ENCODE measurements at places on chromosomes 4 and X.
A peak's percentile ranks its signal among the peaks of the same experiment; 100 is the strongest.

DNA sequence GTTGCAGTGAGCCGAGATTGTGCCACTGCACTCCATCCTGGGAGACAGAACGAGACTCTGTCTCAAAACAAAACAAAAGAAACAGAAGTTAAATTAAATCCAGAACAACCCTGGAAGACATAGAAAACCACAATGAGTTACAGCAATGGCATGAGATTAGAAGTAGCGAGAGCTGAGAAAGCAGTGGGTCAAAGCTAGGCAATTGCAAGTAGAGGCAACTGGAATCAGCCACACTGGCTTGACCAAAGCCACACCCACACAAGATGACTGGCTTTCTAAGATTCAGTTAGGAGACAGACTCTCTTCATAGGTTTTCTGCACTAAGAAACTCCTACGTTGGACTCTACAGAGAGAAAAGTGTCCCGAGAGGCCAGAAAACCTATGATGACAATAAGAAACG, 443.0 kb downstream of the GPM6A start:
- no peak for DNase-seq

- no peak for DNase-seq
Observed at GRCh38 chr4:129264008-129264657, 168.2 kb downstream of the C4orf33 start.

DNA sequence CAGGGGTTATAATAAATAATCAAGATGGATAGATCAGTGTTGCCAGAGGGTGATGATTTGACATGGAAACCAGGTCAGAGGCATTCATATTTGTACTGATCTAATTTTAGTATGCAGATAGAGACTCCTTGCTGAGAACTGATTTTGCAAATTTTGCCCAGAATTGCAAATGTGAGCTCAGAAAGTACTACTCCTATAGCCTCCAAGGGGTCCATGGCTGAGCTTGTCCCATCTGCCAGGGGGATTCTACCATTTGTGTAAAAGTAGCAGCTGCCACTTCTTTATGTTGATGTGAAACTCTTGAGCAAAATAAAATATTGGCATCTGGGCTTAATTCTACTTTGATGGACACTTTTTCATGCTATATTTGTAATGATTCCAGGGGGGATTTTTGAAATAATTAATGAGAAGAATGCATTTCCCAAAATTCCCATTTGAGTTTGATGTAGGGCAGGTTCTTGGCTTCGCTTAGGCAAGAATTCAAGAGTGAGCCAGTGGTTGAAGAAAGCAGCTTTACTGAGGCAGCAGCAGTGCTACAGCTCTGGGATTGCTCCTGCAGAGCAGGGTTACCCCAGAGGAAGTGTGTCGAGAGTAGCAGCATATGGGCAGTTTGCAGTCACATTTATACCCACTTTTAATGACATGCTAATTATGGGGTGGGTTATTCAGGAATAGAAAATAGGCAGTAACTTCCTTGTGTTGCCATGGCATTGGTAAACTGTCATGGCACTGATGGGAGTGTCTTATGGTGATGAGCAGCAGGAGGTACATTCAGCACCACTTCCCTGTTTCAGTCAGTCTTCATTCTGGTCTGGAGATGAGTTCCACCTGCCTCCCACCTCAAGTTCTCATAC, 38.7 kb upstream of the DCLK2 start:
- DNase-seq = no peak

DNA sequence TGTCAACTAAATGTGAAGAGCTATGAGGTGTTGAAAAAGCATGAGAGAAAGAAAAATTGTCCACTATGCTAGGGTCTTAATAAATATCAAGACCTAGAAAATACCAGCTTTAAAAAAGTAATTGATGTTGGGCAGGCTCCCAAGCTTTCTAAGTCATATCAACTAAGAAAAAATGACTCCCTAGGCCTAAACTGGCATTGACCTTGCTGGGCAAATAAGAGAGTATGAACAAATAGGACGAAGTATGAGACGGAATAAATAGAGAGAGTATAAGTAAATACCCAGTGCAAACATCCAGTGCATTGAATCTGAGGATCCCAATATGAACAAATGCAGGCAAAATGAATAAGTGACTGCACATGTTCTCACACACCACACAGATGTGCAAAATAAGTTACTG, 3.2 kb downstream of the KDR start:
- no peak for DNase-seq

- DNase-seq = no peak
Observed at GRCh38 chr4:84669201-84669600, 86.3 kb downstream of the CDS1 start.

DNA sequence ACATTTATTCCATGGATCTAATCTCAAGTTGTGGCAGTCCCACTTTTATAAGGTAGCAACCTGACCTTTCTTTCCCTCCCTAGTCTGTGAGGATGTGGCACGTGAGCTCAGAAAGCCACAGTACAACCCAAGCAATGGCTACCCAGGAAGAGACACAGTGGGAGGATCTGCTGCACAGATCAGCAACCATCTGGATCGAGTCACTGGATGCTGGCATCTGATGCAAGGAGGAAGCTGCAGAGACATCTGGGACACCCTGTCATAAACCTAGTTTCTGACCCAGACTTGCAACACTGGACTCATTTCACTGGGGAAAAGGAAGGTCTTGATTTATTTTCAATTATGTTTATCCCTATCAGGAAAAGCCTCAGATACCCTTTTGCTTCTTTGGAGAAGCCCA, 327.1 kb downstream of the PAPSS1 start:
- DNase-seq = no peak

DNA sequence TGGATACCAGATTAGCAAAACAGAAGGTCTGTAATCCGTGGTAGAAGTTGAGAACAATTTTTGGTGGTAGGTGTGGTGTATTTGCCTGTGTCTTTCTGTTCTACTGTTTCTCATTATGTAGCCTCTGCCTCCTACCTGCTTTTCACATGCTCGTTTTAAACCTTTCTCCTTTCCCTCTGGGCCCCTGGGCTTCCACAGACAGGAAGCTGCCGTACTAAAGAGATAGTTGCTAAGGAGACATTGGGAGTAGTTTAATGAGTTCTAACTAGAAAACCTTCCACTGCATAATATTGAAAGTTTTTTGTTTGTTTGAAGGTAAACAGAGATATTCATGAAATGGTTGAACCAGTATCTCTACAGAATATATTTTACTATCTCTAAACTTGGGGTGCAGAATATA, 107.8 kb downstream of the STOX2 start:
- peak; percentile 41 for DNase-seq

DNA sequence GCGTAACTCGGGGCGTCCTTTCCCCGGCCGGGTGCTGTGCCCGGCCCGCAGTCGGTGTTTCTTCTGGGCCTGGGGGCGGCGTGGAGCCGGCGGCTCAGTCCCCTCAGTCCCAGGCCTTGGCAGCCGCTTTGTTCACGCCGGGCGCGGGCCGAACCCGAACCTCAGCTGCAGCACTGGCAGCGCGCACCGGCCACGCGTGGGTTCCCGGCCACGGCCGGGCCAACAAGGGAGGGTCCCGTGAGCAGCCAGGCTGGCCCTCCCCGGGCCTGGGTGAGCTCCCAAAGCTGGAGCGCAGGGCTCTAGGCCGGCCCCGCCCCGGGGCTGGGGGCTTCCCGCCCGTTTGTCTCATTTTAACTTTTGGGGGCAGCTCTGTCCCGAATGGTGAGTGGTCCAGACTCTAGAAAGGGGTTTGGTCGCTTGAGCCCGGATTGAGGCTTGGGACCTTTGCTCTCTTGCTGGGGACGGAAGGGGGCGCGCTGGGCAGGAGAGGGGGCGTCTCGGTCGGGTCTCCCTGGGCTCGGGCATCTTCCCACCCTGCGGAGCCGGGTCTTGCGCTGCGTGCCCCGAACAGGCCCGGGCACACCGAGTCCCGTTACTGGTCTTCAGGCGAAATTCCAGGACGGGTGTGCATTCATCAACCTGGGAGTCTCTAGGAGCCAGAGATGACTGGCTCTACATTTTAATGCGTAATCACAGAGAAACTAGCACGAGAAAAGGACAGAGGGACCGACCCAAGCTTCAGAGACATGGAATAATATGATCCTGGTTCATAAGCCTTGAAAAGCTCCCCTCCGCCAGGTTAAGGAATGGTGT, 177.1 kb downstream of the CBR4 start:
- DNase-seq = peak; percentile 35
